Endothelial cell (in vitro differentiated cells): ENCODE measurements at places on chromosomes 13 and 19.

DNA sequence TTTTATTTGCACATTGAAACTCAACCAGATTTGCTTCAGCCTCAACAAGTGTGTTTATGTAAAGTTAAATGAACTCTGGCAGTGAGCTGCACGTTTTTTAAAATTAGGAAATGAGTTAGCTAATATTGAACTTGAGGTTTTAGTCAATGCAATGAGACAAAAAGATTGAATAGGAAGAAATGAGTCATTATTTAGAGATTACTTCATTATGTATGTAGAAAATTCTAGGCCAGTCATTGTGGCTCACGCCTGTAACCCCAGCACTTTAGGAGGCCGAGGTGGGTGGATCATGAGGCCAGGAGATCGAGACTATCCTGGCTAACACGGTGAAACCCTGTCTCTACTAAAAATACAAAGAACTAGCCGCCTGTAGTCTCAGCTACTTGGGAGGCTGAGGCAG is 22.8 kb upstream of the CD70 start:
- no peak for DNase-seq

GRCh38 chr19:47176071-47176626 is 45.5 kb downstream of the SAE1 start:
- DNase-seq = no peak

- DNase-seq = no peak
Measured at GRCh38 chr13:58865286-58865685, 1233.7 kb downstream of the PCDH17 start.

DNA sequence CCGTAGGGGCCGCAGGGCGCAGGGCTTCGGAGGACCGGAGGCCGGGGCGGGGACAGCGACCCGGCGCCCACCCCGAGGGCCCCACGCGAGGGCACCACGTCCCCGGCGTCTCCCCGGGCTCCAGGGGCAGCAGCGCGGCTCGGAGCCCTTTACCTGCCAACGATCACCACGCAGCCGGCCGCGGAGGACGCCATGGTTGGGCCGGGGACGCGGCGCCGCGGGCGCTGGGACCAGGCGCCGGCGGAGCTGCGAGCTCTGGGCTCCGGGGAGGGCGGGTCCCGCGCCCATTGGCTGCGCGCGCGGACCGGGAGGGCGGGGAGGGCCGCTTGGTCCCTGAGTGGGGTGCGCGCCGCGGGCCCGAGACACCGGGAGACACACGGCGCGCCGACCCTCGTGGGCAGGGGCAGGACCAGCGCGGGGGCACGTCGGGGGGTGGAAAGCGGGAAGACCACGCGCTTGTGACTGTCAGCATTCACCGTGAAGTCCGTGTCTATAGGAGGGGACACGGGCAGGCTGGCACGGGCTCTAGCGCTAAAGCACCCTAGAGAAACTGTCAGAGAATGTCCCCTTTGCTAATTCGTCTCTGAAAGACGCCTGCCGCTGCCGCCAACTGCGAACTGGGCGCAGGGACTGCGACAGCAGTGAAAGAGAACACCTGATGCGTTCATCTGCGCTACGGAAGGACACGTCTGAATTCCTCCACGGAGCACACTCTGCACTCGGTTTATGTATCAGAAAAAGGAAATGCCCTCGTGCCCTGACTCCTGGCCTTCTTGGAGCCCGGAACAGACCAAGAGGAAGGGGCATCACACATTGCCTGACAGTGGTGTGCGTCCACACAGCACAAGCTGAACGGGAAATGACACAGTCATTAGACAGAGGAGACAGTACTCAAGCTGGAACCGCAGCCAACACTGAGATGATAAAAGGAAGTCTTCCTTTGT is at the start of gene CRYL1:
CRYL1 (minus strand) TSS at position 257 of the 944 bp plus-strand sequence; CDS start at position 194, 63 bp downstream.
- DNase-seq = peak; percentile 59

- no peak for DNase-seq
Measured at GRCh38 chr19:10010247-10010691, at the start of gene COL5A3. COL5A3 (minus strand) TSS chr19:10010504; CDS start chr19:10010385, 119 bp downstream.

GRCh38 chr19:13020002-13020414 is 24.7 kb downstream of the NFIX start:
- no peak for DNase-seq

DNA sequence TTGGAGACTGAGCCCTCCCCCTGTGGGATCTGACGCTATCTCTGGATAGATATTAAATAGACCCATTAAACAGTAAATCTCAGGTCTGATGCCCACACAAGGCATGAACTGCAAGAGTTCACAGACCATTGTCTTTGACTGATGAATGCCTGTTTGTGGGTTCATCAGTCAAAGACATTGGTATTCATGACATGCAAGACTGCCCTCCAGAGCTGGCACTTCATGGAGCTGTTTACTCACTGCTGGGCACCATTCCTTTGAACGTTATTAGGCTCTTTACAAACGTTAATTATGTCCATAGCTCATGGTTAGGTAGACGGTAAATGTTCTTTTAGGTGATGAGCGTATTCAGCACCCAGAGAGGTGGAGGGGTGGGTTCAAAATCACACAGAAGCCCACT is 111.8 kb upstream of the PABPC3 start:
- no peak for DNase-seq

- no peak for DNase-seq
Measured at GRCh38 chr19:16834747-16835146, 5.5 kb downstream of the SIN3B start.

GRCh38 chr19:45919678-45920077 is 5.1 kb upstream of the NANOS2 start:
- no peak for DNase-seq

DNA sequence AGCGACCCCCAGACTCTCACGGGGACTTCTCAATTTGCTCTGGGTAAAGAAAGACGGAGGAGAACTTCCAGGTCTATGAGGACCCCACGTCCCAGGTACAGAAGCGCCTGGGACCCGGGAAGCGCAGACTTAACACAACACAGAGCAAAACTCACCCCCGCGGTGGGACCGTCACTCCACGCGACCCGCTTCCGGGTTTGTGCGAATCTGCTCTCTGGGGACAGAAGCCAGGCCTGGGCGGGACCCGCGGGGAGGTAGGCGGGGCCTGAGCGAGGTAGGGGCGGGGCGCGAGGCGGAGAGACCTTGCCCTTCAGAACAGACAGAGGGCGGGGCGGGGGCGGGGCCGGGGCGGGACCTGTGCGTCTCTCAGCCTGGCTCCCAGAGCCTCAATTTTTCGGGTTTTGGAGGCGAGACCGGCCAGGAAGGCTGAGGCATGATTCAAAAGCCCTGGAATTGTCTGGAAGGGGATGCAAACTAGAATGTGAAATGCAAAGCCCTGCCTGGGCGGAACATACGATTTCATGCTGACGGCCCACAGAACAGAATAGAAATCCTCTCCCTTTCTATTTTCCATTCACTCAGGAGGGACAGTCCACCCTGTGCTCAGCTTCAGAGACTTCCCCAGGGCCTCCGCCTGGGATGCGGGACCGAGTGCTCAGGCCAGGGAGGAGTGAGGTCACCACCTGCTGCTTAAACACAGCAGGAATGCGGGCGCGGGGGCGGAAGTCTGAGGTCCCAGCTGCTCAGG is 19.3 kb upstream of the ZNF888 start:
- DNase-seq = peak; percentile 92

DNA sequence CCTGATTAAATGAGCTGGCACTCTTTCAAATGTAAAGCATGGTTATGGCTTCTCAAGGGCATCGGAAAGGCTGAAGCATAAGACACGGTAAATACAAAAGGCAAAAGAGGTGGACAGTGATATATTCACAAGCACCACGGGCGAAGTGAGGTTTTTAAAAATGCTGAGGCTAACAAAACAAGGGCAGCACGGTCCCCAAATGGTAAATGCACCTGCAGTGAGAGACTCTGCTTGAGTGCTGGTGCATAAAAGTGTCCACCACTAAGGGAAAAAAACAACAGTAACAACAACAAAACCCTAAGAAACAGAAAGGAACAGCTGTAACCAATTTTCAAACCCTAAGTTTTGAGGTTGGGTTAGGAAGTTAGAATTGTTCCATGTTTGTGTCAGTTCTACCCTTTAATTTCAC is 234.9 kb downstream of the PCDH9 start:
- DNase-seq = no peak

DNA sequence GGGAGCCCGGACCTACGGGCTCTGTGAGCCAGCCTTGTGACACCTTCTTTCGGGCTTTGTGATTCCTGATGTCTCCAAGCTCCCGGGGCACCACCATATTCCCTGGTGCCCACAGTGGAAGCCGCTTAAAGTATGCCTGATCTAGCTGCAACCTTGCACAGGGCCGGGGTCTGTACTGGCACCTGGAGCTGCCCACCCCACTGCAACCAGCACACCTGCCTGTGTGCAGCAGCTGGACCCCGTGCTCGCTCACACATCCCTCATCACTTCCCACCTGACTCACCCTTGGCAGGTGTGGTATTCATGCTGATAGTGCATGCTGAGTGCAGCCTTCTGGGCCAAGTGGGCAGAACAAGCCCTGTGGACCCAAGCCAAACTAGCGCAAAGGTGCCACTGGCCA is 1981.1 kb upstream of the PCDH20 start:
- no peak for DNase-seq

DNA sequence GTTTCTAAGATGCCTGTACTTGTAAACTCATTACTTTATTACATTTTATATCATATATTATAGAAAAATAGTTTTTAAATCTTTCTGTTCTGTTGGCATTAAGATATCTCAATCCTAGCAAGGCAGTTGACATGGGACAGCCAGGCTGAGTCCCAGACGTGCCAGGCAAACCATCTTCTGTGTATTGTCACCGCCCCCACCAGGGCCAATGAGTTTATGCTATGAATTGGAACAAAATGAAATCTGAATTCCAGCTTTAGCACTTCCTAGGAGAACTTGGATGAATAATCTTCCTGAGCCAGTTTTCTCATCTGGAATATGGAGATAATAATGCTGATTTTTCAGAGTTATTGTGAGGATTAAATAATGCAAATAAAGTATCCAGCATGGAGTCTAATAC is 79.9 kb upstream of the GSX1 start:
- DNase-seq = no peak

DNA sequence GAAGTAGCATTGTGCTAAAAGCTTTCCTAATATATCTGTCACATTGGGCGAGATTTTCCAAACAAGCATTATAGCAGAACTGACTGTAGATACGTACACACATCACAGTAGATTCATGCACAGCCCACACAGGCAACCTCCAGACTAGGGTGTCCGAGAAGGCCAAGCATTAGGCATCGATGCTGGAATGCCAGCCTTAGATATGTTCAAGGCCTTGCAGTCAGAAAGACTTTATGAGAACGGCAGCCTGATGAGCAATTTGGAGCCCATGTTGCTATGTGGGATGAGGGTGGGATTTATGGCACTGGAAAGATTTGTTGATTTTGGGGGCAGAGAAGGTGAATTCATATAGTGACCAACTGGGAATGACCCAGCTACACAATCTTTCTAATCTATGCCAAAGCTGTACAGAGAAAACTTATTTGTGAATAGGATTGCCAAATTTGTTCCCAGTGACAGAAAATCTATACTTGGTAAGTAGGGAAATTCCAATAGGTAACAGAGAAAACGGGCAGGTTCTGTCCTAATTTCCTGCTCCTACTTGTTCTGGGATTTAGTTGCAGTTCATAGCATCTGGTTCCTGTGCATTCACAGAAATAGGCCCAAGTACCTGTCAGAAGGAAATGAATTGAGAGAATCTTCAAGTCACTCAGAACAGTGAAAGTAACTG is 31.0 kb upstream of the SPRY2 start:
- DNase-seq = no peak

- DNase-seq = no peak
Measured at GRCh38 chr13:44484562-44485138, 91.5 kb downstream of the TSC22D1 start.

DNA sequence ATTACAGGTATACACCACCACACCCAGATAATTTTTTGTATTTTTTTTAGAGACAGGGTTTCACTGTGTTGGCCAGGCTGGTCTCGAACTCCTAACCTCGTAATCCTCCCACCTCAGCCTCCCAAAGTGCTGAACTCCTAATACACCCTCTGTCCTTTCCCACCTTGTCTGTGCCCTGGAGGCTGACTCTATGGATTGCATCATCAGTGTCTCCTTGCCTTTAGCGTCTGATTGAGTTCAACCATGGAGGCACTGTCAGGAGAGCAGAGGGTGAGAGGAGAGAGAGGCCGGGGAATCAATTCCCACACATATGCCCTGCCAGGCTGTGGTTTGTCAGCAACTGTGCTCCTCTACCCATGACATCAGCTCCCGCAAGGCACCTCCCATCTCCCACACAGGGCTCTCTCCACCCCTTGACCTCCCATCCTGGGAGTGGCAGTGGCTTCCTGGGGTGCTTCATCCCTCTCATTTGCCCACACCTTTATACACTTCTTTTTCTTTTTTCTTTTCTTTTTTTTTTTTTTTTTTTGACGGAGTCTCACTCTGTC is 12.6 kb upstream of the LILRB4 start:
- DNase-seq = no peak

DNA sequence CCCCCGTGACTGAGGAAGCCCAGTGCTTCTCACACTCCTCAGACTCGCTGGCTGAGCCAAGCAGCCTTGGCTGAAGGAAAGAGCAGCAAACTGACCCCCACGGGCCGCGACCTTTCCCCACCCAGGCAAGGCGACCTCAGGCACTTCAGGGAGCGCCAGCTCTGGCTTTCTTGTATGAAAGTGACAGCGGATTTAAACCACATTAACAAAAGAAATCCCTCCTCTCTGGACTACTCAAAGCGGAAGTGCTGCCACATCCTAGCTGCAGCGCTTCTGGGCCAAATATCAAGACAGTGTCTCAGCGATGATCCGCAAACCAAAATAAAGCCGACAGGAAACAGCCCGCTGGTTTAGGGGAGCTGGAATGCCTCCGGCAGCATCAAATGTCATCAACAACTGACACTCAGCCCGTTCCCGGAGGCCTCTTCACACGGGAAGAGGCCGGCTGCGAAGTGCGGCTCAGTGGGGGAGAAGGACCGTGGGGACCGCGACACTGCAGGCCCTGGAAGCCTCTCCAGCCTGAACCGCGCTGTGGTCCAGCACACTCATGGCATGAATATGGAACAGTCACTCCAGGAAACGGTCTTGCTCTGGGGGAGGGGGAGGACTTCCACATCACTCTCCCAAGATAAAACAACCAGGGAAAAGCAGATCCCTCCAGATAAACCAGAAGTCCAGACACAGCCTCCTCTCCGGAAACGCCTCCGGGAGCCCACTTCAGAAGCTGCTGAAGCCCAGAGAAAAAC is 1.4 kb downstream of the RASA3 start:
- DNase-seq = peak; percentile 56

DNA sequence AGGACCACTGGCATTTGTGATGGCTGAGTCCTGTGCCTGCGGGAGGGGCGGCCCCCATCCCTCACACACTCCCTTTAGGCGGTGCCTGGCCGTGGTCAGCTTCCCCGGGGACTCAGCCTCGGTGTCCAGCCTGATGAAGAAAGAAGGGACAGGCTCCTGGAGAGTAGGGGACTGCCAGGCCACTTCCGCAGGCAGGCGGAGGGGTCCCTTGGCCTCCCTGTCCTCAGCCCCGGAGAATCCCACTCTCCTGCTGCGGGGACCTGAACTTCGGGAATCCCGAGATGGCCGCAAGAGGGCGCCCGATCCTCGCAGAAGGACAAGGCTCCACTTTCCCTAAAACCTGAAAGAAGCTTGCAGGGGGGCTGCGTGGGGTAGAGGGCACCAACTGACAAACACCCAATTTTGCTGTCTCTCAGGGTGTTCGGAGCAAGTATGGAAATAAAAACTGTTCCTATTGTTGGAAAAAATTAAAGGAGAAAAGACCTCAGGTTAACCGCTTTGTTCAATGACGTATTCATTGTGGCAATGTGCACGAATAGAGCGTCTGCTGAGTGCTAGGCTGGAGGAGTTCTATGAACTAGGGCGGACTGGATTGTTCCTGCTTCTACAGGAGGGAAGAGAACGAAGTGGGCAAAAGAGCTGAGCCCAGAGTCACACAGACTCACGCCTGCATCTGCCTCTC is 297.3 kb downstream of the ZNF536 start:
- DNase-seq = peak; percentile 83
